ENCODE measurements at places on chromosomes 13 and 19.

GRCh38 chr13:21691928-21692327 lies 21.1 kb downstream of the FGF9 start:
- no peak for DNase-seq

DNA sequence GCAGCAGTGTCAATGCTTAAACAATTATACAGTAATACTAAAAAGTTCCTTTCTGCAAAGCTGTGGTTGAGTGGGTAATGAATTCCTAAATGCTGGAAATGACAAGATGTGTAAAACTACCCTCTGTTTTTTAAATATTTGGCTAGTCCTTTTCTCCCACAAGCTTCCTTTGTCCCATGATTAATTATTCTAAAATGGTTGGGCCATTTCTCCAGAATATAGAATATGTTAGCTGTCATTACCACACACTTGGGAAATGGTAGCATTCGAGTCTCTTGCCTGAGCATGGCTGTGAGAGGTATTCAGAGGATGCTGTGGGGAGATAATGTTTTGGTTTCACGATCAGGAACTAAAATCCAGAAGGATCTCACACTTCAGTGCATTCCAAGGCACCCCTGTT lies 1185.8 kb downstream of the UQCRFS1 start:
- no peak for DNase-seq

DNA sequence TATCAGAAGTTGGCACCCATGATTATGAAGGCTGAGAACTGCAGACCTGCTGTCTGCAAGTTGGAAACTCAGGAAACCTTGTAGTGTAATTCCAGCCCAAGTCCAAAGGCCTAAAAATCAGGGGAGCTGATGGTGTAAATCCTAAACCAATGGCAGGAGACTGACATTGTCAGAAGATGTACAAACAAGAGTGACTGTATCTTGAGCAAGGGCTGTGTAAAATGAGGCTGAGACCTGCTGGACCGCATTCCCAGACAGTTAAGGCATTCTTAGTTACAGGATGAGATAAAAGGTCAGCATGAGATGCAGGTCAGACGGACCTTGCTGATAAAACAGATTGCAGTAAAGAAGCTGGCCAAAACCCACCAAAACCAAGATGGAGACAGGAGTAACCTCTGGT lies 147.7 kb downstream of the COG6 start:
- DNase-seq = no peak

DNA sequence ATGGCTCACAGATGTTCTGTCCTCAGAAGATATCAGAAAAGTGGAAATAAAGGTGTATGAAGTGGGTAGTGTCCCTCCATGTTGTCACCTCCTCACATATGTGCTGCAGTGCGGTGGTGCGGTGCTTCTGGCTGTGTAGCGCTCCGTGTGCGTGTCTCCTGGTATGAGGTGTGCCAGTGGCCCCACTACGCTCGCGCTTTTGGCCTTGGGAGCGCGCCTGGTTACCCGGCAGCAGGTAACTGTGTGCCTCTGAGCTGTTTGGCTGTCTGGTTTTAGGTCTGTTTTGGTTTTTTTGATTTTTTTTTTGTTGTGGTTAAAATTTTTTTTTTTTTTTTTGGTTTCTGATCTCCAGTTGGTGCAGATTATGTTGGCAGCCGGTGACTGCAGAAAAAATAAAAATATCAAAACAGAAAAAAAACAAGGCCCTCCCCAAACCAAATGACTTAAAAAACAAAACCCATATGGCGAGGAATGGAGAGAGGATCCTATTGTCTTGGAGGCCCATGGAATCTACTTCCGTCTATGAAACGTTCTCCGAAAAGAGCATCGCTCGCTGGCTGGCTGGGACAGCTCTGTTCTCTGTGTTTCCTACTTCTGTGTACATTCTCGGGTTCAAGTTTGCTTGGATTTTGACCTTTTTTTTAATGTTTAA lies 7.9 kb downstream of the HNRNPL start:
- no peak for DNase-seq

DNA sequence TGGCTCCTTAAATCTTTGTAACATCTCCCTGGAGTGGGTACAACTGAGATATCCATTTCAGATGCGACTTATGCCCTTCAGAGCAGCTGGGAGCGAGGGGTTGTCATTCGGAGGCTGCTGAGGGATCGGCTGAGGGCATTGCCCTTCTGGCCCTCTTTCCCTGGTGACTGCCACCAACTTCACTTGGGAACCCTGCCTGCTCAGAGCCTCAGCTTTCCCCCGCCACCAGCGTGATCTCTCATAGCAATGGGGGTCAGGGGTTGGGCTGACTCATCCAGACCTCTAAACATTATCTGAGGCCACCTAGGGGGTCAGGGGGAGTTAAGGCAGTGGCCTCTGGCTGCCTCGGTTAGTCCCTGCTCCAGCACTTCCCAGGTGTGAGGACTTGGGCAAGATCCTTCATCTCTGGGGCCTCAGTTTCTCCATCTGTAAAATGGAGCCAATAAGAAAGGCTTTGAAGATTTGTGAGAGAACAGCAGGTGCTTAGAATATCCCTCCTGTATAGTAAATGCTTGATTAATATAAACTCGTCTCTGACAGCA lies 1.1 kb downstream of the PRX start:
- no peak for DNase-seq

- DNase-seq = no peak
Observed at GRCh38 chr19:43739439-43740235, 15.1 kb downstream of the SMG9 start.

DNA sequence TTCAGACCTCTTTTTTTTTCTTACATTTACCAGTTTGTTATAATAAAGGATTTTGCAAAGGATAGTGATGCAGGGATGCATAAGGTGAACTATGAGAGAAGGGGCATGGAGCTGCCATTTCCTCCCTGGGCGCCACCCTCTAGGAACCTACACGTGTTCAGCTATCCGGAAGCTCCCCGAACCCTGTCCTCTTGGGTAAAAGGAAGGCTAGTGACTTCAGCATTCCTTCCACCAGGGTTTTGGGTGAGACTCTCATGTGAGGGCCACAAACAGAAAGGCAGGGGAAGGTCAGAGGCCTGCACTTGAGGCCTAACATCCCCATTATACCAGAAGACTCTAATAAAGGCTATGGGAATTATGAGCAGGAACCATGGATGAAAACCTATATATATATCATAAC lies 57.3 kb downstream of the IFT88 start:
- no peak for DNase-seq

- DNase-seq = peak; percentile 7
Observed at GRCh38 chr13:113653264-113654174, 4.5 kb downstream of the ATP4B start.
